NCI-H1105 treated with DMSO at 0.1 percent for 48 hours (cell line): ENCODE measurements at places on chromosomes 1 and 21.
A peak's percentile ranks its signal among the peaks of the same experiment; 100 is the strongest.

GRCh38 chr1:205986292-205986691, 16.9 kb downstream of the RAB7B start:
- no peak for DNase-seq

- no peak for DNase-seq
These were observed 4.2 kb upstream of the LINGO4 start for GRCh38 chr1:151809290-151809984.

DNA sequence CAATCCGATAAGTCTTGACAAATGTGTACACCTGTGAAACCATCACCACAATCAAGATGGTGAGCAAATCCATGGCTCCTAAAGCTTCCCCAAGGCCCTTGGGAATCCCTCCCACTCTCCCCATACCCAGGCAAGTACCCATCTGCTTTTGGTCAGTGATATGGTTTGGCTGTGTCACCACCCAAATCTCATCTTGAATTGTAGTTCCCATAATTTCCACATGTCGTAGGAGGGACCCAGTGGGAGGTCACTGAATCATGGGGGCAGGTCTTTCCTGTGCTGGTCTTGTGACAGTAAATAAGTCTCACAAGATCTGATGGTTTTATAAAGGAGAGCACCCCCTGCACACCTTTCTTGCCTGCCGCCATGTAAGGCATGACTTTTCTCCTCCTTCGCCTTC, 14.6 kb upstream of the GUCA2B start:
- no peak for DNase-seq

DNA sequence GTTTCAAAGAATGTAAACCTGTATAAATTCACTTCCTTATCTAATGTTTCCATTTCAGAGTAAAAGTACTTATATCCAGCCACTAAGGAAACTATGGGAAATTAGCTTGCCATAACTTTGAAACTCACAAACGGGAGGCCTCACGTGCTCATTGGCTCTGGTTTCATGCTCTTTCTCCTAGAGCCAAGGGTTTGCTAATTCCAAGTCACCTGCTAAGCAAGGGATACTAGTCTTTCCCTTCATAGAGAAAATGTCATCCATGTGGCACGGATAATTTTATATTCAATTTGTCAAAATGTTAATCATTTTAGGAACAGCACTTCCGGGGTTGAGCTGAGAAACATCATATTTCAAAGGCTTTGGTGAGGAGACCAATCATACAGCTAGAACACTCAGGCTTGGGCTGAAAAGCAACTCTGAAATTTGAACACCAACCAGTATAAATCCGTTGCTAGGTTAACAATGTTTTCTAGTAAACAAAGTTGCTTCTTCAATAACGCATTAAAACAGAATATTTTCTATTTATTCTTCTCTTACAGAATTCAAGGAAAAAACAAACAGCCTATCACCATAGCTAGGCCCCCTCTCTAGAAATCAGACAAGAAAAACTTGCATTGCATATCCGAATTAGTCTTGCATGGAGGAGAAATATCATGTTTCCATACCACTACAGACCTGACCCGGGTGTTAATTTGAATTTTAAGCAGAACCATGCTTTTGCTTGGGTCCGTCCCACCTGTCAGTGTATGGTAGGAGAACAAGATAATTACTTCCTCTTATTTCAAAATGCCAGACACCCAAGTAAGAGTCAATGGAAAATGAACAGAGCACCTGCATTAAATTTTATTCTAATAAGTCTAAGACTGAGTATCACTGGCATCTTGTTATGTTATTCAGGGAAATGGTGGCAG, 196.1 kb upstream of the ESRRG start:
- DNase-seq: no peak

DNA sequence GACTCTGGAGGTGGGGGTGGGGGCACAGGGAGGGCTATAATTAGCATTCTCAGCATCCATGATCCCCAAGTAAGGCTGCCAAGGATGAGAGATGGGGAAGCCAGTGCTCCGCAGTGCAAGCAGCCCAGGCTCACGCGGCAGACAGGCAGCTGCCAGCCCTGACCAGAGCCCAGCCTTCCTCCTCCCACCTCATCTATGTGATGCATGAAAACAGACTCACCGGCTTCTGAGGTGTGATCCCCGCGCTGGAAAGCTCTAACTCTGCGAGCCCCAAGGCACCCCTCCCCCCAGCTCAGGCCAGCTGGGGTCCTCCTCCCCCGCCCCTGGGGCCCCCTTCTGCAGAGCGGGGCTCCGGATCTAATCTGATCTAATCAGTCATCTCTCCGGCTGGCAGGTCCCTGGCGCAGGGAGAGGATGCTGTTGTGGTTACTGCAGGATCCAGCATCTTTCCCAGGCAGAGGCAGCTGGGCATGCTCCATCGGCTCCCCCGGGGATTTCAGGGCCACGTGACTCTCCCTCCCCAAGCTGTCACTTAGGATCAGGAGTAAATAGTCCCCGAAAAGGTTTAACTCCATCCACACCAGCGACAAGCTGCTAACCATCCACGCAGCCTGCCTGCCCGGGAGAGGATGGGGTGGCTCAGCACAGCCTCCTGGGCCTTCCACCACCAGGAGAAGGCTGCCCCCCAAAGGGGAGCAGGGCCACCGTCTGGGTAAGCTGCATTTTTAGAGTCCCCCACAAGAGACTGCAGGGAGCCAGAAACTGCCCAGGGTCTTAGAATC, at the start of gene PLEKHA6:
Gene PLEKHA6 (minus strand): TSS at position 456 of the 782 bp plus-strand sequence. CDS start 86,202 bp downstream, outside the sequence.
- DNase-seq: peak; percentile 91

DNA sequence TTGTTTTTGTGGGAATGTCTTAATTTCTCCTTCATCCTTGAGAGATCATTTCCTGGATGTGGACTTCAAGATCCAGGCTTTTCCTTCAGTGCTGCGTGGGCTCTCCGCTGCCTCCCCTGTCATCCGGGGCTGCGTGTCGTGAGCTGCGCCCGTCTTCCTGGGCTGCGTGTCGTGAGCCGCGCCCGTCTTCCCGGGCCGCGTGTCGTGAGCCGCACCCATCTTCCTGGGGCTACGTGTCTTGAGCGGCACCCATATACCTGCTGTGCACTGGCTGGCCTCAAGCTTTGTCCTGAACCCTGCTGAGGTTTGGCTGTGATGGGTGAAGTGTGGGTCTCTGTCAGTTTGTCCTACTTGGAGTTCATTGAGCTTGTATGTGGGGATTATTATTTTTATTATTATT, 55.1 kb downstream of the PCNT start:
- DNase-seq: no peak
